ENCODE measurements at places on chromosomes 16 and 17.

GRCh38 chr17:56157845-56158244 is 4.6 kb downstream of the ANKFN1 start:
- DNase-seq, result no peak

GRCh38 chr16:70694088-70694867 is 8.4 kb upstream of the MTSS2 start:
- peak; percentile 78 for DNase-seq

- peak; percentile 39 for DNase-seq
These were observed 13.5 kb upstream of the DBNDD1 start for GRCh38 chr16:90032674-90033331.

DNA sequence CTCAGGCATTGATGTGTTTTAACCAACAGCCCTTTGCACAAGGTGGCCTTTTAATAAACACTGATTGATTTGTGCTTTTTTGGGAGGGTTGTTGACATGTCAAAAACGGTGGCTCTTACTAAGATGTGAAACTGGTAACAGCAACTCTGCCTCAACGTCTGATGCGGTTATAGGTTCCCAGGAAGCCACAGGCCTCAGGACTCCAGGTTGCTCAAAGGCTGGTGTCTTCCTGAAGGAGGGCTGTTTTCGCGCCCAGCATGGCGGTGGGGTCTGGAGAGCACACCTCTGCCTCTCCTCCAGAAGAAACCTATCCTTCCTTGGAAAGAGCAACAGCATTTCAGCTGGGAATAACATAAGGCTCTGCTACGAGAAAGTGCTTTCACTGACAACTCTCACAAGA is 187.5 kb downstream of the IRF8 start:
- no peak for DNase-seq

GRCh38 chr17:77959126-77959925 is 823 bp downstream of the TNRC6C start:
- DNase-seq, result no peak

- DNase-seq, result no peak
These were observed 49.2 kb downstream of the METRNL start for GRCh38 chr17:83128306-83129240.

- DNase-seq, result no peak
These were observed 41.1 kb upstream of the CACNG5 start for GRCh38 chr17:66793814-66794213.

DNA sequence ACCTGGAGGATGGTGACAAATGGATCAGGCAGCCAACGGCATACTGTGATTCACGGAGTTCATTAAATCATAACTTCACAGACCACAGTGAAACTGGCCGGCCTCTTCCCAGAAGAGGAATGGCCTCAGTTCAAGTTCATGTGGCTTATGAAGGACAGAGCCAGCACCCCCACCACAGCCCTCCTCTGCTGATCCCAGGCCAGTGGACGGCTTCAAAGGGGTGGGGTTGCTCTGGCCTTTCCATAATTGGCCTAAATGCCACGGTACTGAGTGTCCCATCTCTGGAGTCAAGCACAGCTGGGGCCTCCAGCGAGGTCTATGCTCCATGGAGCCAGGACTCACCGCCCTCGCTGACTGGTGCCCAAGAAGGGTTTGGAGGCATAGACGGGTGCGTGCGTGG is 21.4 kb downstream of the GALNS start:
- DNase-seq, result no peak

DNA sequence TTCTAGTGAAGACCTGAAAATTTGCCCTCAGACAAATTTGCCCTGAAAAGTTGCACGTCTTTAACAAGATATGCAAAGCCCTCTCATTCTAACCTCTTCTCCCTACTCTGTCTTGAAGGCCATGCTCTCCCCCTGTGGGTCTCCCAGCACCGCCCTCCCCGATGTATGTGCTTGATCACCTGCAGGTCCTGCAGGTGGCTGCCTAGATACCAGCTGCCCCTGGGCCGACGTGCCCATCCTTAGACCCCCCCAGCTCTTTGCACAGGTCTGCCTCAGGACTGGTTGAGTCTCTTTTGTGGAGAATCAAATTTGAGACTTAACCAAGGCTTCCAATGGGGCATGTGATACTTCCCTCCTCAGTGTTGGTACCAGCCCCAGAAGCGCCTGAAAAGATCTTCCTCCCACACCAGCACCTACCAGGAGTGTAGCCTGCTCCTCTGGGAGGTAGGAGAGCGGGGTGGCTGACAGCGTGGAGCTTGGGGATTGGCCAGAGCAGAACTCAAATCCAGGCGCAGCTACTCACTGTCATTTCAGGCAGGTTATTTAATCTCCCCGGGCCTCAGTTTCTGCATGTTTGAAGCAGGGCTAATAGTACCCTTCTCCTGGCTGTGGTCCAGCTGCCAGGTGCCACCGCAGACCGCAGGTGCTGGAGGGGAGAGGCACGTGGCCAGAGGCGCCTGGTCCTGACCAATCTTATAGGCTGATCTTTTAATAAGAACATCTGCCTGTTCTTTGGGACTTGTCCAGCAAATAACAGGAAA is 4.5 kb upstream of the MRPL38 start:
- no peak for DNase-seq
